ENCODE measurements at places on chromosomes 16 and 17.

GRCh38 chr16:88662222-88662842 is 559 bp downstream of the MVD start:
- DNase-seq, result no peak

GRCh38 chr17:68035131-68035522 is 408 bp upstream of the KPNA2 start:
- DNase-seq, result peak; percentile 93

- DNase-seq, result no peak
Observed at GRCh38 chr16:84548971-84549844, 44.7 kb upstream of the MEAK7 start.

- DNase-seq, result no peak
Observed at GRCh38 chr17:28720247-28720996, 637 bp downstream of the RPL23A start.

DNA sequence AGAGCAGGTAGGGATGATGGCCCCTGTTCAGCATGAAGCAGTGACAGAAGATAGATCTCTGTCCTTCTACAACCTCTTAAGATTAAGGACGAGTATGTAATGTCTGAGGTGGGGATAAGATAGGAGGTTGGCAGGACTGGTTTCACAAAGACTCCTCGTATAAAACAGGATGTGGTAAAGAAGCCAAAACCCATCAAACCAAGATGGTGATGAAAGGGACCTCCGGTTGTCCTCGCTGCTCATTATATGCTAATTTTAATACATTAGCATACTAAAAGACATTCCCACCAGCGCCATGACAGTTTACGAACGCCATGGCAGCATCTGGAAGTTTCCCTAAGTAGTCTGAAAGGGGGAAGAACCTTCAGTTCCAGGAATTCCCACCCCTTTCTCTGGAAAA is 27.3 kb downstream of the MIS12 start:
- no peak for DNase-seq

- peak; percentile 91 for DNase-seq
Observed at GRCh38 chr17:8409966-8410882, 12.6 kb upstream of the RNF222 start.

DNA sequence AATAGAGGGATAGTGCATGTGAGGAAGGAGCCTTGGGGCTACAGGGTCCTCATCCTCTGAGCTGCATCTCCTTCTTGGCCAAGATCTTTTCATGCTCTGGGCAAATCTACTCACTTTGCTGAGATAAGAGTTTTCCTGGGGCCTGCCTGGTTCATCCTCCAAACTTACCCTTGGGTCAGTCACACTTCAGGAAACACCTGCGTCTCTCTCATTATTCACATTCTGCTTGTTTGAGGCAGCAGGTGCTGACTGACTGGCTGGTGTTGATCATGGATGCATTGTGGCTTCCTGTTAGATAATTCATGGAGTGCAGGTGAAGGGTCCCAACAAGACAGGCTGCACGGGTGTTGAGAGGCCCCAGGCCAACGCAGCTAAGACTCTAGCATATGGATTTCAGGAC is 162.6 kb downstream of the SALL1 start:
- no peak for DNase-seq

GRCh38 chr16:84069540-84069939 is 26.9 kb upstream of the SLC38A8 start:
- no peak for DNase-seq

Measured in LoVo (cell line).